Right atrium auricular region (tissue), 2 donors: ENCODE measurements at places on chromosomes 4 and X. TPM values are rescaled to one million over a fixed set of nuclear protein-coding genes. Genes with fewer than 3 reads are reported as not detected.

Gene GLRB
- 13.2 TPM for total RNA-seq

Gene PNPLA4
- 52.6 TPM for total RNA-seq

Gene REPS2
- 14.1 TPM for total RNA-seq

Gene PNCK
- 4.0 TPM for total RNA-seq

Gene AMER1
- 3.5 TPM for total RNA-seq

DNA sequence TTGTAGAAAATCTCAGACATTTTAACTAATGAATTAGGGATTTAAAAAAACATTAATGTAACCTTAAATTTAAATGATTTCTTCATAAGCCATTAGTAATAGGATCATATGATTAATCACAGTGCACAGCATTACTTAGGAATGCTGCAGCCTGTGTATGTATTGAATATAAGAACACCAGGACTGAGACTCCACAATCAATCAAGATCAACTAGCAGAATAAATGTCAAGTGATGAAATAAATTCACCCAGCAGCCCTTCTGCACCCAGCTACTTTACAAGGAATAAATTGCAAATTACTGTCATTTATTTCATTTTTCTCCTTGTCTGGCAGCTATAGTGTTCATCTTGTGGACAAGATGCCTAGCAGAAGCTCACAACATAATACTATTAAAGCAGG is 46.5 kb downstream of the NEIL3 start:
- no peak for DNase-seq

- no peak for DNase-seq
Measured at GRCh38 chrX:31331015-31331414, 259.2 kb upstream of the FTHL17 start.

- DNase-seq = no peak
Measured at GRCh38 chrX:55714161-55714560, 3.4 kb upstream of the RRAGB start.

DNA sequence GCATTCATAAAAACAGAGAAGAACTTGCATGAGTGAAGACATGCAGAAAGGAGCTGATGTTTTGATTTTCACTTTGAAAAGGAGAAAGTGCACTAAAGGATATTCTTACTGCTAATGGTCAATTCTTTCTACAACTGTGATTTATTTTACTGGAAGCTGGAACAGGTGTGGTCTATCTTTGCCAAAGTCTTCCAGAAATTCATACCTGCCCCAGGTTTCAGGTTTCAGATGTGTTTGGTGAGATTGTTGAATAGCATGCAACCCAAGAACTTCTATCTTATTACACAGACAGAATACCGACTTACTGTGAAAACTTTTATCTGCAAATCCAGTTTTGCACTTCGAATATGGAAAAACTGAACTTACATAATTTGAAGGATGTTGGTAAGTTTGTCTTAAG is 388.3 kb downstream of the PDGFC start:
- DNase-seq = no peak

GRCh38 chrX:39897741-39898097 is 200.0 kb downstream of the BCOR start:
- DNase-seq = no peak

- DNase-seq = no peak
Measured at GRCh38 chr4:79467246-79467932, 59.4 kb upstream of the GK2 start.

GRCh38 chr4:48909697-48910096 is 3.1 kb upstream of the OCIAD2 start:
- no peak for DNase-seq
